ENCODE measurements at places on chromosomes 2 and 18. TPM values are rescaled to one million over a fixed set of nuclear protein-coding genes. Genes with fewer than 3 reads are reported as not detected.

Gene ABI2
- total RNA-seq, result 66.2 TPM

Gene TSPYL6
- not detected for total RNA-seq

Gene GPATCH11
- total RNA-seq, result 9.2 TPM

Gene TFCP2L1
- 0.74 TPM for total RNA-seq

Gene TP53I3
- total RNA-seq, result 177 TPM

Gene MSTN
- not detected for total RNA-seq

Gene SPEG
- total RNA-seq, result 6.9 TPM

Gene RND3
- total RNA-seq, result 56.9 TPM

All from A549 treated with CpdA at 1 μM for 4 hours (cell line).